ENCODE measurements at places on chromosomes 6 and 20.

DNA sequence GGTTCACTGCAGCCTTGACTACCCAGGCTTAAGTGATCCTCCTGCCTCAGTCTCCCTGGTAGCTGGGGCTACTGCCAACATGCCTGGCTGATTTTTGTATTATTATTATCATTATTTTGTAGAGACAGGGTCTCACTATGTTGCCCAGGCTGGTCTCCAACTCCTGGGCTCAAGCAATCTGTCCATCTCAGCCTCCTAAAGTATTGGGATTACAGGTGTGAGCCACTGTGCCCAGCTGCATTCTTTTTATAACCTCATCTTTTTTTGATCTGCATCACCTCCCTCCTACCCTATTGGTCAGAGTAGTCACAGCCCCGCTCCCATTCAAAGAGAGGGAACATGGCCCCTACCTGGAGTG is 23.6 kb upstream of the IER3 start:
- no peak for DNase-seq

GRCh38 chr6:134577998-134578397 is 260.1 kb upstream of the SGK1 start:
- peak; percentile 52 for DNase-seq

DNA sequence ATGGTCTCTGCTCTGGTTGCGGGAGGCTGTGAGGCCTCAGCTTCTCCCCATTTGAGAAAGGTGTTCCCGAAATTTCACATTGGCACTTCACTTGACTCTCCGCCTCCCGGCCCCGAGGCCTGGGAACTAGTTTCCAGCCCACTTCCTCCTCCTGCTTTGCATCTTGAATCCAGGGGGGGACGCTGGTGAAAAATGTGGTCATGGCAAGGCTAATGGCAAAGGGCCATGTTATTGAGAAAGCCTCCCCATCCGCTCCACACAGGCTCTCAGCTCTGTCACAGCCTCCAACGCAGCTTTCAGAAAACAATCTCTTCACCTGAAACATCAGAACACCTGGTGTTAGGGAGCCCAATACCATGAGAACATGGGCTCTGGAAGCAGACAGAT is 5.6 kb downstream of the PLAGL2 start:
- DNase-seq = peak; percentile 16

DNA sequence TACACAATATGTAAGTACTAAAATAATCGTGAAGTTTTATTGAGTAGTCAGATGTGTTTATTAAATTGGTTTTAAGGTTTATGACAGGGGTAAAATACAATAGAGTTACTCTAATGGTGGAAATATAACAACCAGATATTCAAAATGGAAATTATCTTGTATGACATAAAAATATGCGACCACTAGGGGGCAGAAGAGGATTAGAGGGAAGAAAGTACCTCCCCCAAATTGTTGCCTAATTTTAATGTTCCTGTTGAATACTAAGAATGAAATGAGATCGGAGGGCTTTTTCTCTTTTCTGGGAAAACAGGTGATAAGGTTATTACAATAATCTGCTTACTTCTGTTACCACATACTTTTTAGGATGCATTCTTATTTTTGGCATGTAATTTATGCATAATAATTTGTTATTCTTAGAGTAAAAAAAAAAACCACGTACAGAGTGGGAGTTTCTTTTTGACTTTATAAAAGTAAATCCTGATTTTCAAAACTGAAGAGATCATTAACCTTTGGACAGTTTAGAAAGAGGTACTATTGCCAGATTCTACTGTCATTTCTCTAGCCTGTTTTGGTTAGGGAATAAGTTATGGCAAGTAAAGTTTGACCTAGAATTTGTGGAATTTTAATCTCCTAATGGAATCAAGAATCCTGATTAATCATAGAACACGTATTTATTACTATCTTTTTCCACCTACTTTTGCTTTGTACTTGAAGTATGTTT is 159.2 kb downstream of the CD109 start:
- DNase-seq = peak; percentile 84

- no peak for DNase-seq
These were observed 69.9 kb upstream of the BTBD3 start for GRCh38 chr20:11847827-11848226.

- DNase-seq = peak; percentile 92
These were observed 38.0 kb downstream of the PHIP start for GRCh38 chr6:79040083-79040482.

- DNase-seq = no peak
These were observed 247.9 kb downstream of the CDH4 start for GRCh38 chr20:61499859-61500554.

DNA sequence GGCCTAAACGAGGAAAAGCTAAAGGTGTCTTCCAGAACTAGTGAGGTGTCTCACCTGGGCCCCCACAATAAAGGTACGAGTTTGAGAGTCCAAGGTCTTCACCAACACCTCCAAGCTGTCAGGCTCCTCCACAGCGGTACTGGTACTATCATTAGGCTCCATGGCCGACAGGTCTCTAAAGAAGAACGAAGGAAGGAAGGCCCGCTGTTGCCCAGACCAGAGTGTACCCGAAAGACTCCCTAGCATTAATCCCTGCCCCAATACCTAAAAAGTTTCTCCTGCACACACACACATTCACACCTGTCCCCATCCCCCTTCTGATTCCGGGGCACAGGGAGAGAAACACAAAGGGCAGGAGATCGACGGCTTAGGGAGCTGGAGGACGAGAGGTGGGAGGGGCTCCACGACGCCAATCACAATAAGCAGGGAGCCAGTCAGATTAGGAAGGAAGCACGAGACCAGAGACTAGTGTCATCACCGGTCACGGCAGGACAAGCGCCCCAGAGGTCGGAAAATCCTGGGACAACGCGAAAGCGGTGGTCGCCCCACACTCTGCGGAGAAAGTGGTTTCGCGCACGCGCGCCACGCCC is 764 bp downstream of the BAG6 start:
- peak; percentile 79 for DNase-seq

- DNase-seq = peak; percentile 70
These were observed 250.8 kb upstream of the PRDM1 start for GRCh38 chr6:105835373-105835772.

GRCh38 chr6:37435816-37436215 is 2.8 kb downstream of the CMTR1 start:
- peak; percentile 23 for DNase-seq

DNA sequence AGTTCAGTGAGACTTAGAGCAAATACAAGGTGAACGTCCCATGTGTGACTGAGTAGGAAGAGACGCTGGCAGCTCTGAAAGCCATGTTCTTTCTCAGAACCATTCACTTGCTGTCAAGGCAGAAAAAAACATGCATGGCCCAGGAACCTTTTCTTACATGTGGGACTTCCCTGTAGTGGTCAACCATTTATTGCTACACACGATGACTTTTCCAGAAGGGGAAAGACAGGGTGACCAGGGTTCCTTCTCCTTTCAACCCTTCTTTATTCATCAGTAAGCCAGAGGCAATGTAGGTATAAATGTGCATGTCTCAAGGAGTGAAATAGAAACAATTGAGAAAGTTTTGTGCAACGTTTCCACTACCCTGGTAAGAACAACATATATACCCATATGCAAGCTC is 189.0 kb downstream of the NFATC2 start:
- no peak for DNase-seq

GRCh38 chr6:13409991-13410390 is 77.4 kb downstream of the GFOD1 start:
- peak; percentile 40 for DNase-seq

GRCh38 chr6:45922728-45923351 is 92.8 kb downstream of the CLIC5 start:
- peak; percentile 91 for DNase-seq

- DNase-seq = peak; percentile 21
These were observed 8.7 kb upstream of the HLA-E start for GRCh38 chr6:30480536-30481156.

DNA sequence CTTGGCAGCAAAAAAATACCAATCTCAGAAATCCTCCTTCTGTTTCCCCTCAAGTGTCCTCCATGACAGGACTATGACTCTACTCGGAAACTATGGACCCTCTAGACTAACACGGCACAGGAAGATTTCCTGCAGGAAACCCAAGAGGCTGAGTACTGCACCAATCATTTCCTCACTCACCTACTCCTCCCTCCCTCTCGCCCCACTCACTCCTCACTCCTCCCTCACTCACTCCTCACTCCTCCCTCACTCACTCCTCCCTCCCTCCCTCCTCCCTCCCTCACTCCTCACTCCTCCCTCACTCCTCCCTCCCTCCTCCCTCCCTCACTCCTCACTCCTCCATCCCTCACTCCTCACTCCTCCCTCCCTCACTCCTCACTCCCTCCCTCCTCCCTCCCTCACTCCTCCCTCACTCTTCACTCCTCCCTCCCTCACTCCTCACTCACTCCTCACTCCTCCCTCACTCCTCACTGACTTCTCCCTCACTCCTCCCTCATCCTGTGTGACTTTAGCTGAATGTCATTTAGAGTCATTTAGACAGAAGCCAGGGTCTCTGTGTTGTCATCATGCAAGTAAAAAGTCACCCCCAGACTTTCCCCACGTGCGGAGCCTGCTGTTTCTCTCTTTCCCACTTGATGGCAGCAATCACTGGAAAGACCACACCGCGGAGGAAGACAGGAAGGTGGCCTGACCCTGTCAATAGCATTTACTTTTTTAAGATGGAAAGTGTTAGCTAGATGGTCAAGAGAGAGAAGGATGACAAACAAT is 226.8 kb upstream of the PDE10A start:
- DNase-seq = peak; percentile 77

- no peak for DNase-seq
These were observed 25.9 kb downstream of the PYGB start for GRCh38 chr20:25273541-25274358.

DNA sequence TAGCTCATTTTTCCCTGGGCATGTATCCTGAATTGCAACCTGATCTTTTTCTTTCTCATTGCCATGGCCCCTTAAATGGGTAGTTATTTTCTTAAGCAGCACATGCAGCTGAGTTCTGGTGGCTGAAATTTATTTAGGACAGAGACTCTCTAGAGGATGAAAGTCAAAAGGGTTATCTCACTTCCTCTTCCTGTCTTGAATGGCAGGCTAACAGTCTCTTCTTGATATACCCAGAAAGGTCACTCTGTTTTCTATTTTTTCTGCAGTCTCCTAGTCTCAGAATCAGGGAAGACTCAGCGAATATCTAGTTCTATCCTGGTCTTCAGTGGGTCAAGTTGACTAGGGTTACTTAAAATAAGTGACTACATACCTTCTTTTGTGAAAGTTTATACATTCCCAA is 243.3 kb downstream of the EPHA7 start:
- no peak for DNase-seq

GRCh38 chr20:48826069-48826468 is 1.7 kb downstream of the PREX1 start:
- no peak for DNase-seq

- DNase-seq = no peak
These were observed 1.3 kb downstream of the MAS1 start for GRCh38 chr6:159892053-159892452.

DNA sequence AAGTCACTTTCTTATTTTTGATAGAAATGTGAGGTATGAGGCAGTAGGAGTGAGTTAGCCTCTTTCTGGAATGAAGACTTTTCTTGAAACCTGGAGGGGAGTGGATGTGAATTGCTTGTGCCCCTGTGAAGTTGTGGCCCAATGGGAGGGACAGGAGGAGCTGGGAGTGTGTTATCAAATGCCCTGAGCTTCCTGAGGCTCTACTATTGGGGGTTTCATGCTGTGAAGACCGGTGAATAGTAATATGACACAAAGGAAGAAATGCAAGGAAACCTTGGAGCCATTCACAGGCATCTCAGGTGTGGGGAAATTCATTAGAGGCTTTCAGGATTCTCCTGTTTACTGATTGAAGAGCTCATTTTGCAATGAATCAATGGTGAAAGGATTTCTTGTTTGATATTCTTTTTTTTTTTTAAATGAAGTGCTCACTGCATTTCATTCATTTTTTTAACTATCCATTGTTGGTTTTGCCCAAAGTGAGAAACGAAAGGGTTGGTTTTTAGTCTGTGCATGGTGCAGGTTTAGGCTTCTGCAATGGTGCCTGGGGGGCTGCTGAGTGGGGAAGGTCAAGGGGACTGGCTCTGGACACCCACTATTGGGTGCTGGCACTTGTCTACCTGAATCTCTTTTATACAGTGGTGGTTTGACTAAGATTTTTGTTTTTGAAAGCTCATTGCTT is 8.2 kb downstream of the RNF144B start:
- no peak for DNase-seq

DNA sequence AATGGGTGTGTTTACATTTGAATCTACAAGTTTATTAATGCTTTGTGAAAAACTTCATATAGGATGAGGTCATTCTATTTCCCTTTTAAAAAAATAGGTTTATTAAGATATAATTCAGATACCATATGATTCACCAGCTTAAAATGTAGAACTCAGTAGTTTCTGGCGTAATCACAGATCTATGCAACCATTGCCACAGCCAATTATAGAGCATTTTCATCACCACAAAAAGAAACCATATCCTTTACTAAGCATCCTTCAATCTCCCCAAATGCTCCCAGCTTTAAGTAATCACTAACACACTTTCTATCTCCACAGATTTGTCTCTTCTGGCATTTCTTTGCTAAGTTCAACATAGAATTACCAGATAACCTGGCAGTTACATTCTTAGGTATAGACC is 137.2 kb downstream of the PTPRT start:
- DNase-seq = no peak

DNA sequence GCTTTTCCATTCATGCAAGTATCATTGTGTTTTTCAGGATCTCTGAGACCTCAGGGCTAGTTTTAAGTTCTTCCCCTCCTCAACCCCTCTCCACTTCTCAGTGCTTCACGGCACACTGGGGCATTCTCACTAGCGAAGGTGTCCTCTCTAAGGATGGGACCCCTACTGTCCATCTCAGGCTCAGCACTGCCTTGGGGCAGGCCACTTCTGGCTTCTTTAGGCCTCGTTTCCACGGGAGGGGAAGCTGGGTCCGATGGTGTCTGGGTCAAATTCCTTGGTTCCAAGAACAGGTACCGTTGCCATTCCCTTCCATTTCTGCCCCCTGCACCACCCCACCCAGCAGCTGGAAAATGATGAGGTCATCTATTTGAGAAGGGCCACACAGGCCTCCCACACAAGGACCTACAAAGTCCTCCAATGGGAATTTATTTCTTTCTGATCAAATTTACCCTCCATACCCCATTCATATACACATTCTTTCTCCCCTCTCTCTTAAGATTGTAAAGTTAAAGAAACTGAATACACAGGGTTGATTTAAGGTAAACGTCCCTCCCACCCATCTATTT is 17.2 kb downstream of the GNAS start:
- no peak for DNase-seq

- DNase-seq = no peak
These were observed 55.1 kb upstream of the ISM1 start for GRCh38 chr20:13166011-13166410.

DNA sequence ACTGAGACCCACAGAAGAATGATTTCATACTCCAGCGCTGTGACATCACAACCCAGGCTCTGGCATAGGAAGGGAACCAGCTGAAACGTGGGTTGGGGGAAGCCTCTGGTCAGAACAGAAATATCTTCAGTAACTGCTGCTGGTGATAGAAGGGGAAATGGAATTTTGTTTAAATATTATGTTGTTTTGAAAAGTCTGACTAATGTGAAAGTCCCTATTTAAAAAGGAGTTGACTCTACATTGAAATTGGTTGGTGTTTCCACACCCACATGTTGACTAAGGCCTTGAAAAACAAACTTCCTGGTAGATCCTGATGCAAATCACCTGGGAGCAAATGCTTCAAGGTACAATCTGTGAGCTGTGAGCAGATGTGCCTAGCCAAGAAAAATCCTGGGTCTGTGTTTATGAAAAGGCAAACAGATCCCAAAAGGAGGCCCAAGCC is 24.5 kb upstream of the TCP11 start:
- DNase-seq = peak; percentile 36

GRCh38 chr20:46031701-46032254 is 2.8 kb downstream of the SLC12A5 start:
- no peak for DNase-seq

Data from choroid plexus epithelial cell (primary cell).